ENCODE measurements at places on chromosomes 13 and 19. TPM values are rescaled to one million over a fixed set of nuclear protein-coding genes. Genes with fewer than 3 reads are reported as not detected.

- DNase-seq, result peak; percentile 65
Observed at GRCh38 chr19:10334588-10335351, 1.4 kb upstream of the RAVER1 start.

The HIPK4 gene
- not detected for total RNA-seq

GRCh38 chr19:6258812-6259311 is 20.9 kb downstream of the MLLT1 start:
- no peak for DNase-seq

- DNase-seq, result no peak
Observed at GRCh38 chr13:25922376-25922775, 129.4 kb downstream of the SHISA2 start.

- no peak for DNase-seq
Observed at GRCh38 chr19:17862711-17863519, 3.2 kb downstream of the RPL18A start.

DNA sequence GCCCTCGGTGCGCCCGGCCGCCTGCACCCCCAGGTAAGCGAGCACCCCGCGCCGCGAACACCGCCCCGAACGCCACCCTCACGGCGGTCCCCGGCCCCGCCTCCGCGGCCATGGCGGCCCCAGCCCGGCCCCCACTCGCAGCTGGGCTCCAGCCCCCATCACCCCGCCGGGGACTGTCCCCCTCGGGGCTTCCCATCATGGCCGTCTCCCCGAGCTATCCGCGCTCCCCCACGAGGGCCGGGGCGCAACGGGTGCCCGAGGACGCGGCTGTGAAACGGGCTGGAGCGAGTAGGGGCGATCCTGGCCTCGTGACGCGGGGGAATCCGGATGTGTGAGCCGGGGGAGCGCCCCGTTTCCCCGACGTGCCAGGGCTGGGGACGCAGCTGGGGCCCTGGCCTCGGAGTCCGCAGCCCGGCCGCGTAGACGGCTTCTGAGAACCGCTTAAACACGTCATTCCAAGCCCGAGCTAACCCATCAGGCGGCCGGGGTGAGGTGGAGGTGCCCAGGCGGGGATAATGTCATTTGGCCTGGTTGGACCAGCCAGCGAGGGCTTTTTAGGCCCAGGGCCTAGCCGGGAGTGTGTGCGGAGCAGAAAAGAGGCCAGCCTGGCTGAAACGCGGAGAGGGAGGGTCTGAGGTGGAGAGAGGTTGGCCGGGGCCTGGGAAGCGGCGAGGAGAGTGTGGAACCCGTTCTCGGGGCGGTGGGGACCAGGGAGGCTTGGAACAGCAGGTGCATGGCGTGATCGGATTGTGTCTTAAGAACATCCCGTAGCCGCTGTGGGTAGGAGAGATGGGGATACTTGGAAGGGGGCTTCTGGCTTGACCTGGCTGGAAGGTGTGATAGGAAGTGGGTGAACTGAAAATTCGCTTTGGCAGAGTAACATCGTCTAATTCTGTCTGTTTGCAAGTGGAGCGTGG is 550 bp downstream of the CERS4 start:
- DNase-seq, result peak; percentile 87

DNA sequence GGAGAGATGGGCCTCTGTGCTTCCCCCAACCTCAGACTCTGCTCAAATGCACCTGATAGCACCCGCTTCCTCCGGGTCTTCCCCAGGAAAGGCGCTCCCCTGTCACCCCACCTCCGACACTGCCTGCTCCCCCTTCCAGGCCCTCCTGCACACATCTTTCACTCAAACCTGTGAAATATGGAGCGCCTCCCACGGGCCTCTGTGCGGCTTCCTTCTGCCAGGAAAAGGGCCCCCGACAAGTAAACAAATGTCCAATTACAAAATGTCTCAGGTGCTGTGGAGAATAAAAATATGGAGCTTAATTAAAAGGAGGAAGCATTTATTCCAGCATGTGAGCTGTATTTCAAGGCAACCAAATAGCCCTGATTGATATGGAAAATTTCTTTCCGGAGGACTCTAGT is 15.6 kb upstream of the CCNE1 start:
- DNase-seq, result no peak

The ZNF471 gene
- total RNA-seq, result 1.2 TPM

DNA sequence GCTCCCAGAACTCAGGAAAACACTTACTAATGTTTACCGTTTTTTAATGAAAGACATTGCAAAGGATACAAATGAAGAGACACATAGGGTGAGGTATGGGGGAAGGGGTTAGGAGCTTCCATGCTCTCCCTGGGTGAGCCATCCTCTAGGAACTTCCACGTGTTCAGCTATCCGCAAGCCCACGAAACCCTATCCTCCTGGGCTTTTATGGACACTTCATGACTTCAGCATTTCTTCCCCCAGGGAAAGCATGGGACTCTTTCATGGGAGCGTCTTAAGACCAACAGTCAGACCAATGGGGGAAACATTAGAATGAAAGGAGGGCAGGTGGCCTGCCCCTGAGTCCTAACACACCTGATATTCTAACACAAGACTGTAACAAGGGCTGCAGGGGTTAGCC is 6.6 kb upstream of the ESD start:
- DNase-seq, result no peak

GRCh38 chr19:28586474-28586873 is 626.5 kb downstream of the UQCRFS1 start:
- DNase-seq, result no peak

The POGLUT2 gene
- 7.2 TPM for total RNA-seq

GRCh38 chr13:27751953-27752532 is 40.2 kb upstream of the GSX1 start:
- no peak for DNase-seq

The PRR36 gene
- 0.10 TPM for total RNA-seq

GRCh38 chr19:6109947-6110346 is 353 bp downstream of the RFX2 start:
- no peak for DNase-seq

DNA sequence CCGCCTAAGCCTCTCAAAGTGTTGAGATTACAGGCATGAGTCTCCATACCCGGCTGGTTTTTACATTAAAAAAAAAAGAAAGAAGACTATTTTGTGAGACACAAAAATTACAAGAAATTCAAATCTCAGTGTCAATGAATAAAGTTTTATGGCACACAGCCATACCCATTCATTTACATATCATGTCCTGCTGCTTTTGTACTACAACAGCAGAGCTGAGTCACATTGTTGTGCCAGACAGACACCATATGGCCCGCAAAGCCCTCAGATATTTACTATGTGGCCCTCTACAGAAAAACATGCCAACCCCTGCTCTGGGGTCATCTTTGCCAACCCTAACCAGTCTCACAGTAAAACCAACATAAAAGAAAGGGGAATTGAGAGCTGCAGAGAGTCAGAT is 5.3 kb downstream of the SMIM7 start:
- DNase-seq, result no peak

DNA sequence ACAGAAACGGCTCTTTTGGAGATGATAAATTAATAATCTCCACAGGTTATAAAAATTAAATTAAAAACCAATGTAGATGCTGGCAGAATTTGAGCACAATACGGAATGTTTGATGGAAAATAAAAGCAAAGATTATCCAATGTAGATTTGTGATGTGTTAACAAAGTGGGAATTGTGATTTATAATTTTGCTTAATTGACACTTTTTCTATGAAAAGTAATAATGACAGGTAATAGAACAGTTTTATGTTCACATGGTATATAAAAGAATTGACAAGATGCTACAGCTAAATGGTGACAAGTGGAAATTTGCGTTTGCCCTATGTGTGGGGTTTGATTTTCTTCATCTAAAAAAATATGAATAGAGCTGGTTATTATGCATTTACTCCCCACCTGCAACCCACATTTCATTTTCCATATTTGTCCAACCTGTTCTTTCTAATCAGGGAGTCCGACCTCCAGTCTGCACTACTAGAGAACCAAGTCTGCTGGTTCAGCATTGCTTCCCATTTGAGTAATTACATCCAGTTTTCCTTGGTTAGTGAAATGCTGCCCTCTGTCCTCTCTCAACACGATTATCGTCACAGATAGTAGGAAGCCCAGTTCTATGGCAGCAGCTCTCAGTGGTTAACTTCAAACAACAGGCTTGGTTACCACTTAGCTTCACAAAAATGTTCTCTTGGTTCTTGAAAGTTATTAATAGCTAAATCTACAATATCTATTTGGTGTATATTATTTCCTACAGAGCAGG is 61.4 kb upstream of the SLITRK1 start:
- no peak for DNase-seq

GRCh38 chr19:28534766-28535351 is 678.1 kb downstream of the UQCRFS1 start:
- no peak for DNase-seq

DNA sequence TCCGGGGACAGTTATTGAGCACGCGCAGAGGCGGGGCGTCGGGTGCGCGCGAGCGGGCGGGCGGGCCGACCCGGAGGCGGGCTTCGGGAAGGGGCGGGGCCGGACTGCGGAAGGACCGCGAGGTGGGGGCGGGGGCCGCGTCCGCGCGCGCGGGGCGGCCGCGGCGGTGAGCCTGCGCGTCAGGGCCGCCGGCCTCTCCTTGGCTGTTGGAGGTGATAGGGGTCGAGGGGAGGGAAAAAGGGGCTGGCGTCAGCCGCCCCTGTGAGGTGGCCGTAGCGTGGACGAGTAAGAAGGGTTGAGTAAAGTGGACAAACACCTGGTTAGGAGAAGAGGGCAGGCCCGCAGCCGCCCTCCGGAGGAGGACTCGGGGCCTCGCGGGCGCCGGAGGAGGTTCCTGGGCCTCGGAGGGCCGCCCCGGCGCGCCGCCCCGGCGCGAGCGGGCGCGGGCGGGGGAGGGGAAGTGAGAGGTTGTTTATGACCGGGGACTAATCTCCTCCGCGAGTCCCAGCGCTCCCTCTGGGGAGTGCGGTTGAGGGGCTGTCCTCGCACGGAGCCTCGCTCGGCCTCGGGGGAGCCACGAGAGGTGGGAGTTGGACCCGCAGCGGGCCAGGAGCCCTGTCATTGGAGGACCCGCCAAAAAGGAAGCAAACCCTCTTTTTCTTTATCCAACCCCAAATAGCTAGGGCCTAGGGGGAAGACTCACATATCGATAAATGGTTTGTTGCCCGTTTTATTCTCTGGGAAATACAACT is 547 bp upstream of the INTS6 start:
- DNase-seq, result peak; percentile 83

DNA sequence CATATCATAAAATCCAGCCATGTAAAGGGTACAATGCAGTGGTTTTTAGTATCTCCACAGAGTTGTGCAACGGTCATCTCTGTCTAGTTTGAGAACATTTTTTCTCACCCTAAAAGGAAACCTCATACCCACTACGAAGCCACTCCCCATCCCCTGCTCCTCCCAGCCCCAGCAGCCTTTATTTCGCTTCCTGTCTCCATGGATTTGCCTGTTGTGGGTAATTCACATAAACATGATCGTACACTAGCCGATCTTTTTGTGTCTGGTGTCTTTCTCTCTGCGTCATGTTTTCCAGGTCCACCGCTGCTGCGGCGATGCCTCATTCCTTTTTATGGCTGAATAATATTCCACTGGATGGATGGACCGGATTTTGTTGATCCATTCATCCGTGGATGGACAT is 28.6 kb downstream of the BICRA start:
- DNase-seq, result no peak

DNA sequence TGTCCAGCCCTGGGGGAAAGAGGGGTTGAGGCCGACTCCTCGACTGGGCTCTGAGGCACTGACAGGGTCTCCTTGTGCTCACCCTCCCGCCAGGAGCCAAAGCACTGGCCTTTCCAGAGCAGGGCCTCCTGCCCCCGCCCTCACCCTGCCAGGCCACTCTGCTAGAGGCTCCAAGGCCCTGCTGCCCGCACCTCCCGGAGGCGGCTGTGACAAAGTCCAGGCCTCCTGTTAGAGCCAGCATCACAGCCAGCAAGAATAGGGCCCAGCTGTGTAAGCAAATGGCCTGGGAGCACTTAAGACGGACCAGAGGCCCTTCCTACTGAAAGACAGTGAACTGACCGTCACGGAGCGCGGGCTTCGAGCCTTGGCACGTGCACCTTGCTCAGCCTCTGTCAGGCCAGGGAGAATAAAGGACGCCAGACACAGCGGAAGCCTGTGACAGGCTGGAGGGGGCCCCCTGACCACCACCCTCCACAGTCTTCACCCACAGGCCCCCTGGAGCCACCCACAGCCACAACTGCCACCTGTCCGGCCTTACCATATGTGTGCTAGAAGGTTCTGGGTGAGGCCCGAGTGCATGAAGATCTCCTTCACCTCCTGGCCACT is 50.9 kb downstream of the EPS15L1 start:
- no peak for DNase-seq

The ZNF878 gene
- total RNA-seq, result 1.1 TPM

- DNase-seq, result no peak
Observed at GRCh38 chr19:16575861-16576689, 3.9 kb upstream of the SLC35E1 start.

DNA sequence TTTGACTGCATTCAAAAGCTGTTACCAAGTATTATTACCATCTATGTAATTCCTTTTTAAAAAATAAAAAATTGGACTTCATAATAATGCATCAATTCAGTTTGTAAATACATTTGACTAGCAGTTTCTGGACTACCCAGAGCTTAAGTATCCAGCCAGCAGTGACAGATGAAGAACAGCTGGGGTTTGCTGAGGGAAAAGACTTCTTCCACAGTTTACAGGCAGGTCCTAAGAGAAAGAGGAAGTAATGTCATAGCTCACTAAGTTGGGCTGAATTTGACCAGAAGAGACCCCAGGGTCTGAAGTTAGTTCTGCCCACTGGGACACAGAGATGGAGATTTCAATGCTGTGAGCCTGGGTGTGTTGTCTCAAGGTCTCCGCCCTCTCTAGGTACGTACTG is 96.4 kb downstream of the MBNL2 start:
- DNase-seq, result no peak

- DNase-seq, result no peak
Observed at GRCh38 chr13:97020689-97021240, 26.5 kb upstream of the OXGR1 start.

The RASIP1 gene
- 0.49 TPM for total RNA-seq

DNA sequence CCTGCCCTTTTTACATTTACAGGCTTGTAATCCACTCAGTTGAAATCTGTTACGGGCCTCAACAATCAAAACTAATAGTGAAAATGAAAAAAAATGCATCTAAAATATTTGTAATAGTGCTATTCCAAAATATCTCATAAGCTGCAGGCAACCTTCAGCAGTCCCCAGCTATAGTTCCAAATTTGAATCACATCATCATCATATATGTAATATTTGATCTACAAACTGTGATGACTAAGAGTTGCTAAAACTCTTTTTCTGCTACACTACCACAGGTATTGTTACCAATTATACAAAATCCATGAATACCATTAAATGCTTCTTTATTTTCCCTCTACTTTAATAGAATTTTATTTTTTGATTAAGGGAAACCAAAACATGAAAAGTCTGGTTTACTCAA is 121.4 kb upstream of the RFC3 start:
- DNase-seq, result no peak

DNA sequence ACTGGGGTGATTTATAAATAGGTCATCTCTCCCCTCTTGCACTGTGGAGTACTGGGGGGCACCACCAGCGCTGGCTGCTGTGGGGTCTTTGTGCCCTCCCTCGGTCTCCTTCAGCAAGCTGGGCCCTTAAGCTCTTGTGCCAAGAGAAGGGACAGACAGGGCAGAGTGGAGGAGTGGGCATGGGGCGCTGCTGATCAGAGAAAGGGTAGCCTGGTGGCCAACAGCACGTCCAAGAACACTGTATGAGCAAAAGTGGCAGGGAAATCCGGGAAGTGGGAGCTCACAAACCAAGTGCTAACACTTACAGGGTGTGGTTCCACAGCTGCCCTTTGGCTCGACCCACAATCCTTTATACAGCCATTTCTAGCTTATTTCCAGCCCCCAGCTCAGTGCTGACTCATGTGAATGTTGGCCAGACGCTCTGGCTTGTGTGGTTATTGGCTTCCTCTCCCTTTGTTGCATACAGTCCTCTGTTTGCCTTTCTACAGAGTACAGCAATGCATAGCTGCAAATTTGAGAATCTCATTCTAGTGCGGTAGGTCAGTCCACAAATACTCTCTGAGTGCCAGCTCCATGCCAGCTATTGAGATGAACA is 298.8 kb downstream of the SHISA2 start:
- DNase-seq, result no peak

Measured in activated naive CD8-positive, alpha-beta T cell treated with anti-CD3 and anti-CD28 coated beads for 36 hours (primary cell).